Activated naive CD4-positive, alpha-beta T cell treated with anti-CD3 and anti-CD28 coated beads, Interleukin-2, amount 10 ng/mL, durations not matched to agents 7 days and 5 days (primary cell): ENCODE measurements at places on chromosomes 6 and 20.

DNA sequence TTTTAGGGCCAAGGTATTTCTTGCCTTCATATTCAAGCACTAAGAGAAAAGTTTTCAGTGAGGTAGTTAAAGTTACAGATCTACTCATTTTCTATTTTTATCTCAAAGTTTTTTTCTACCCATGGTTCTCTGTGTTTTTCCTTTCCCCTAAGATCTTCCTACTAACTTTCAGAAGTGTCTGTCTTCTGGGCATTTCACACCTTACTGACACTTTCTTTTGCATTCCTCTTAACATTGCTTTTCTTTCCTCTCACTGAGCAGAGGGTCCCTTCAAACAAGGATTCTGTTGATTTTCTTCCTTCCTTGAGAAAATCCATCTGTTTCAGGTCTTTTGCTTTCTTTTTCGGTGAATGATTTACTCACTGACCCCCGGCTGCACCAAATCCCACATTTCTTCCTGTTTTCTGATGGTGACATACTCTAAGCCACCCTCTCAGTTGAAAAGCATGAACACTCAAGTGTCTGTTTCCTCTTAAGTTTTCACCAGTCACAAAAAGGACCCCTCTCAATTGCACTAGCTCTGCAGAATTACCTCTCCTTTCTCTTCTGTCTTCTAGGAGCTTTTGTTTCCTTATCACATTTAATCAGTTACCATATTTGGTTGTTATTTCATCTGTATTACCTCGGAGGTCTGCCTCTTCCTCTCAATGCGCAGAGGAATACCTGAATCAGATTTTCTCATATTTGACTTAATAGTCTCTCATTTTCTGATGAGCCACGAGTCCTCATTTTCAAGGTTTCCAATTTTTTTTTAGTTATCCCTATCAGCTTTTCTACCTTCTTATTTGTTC is 73.5 kb upstream of the RNF217 start:
- peaks cover 11% of the 10 kb centered on the region for H3K4me1 ChIP-seq
- no peak for DNase-seq
- no peaks in the 10 kb centered on the region for H3K36me3 ChIP-seq
- no peaks in the 10 kb centered on the region for H3K27me3 ChIP-seq
- H3K4me3 ChIP-seq, result no peak overlapping the region
- H3K27ac ChIP-seq, result no peak overlapping the region

DNA sequence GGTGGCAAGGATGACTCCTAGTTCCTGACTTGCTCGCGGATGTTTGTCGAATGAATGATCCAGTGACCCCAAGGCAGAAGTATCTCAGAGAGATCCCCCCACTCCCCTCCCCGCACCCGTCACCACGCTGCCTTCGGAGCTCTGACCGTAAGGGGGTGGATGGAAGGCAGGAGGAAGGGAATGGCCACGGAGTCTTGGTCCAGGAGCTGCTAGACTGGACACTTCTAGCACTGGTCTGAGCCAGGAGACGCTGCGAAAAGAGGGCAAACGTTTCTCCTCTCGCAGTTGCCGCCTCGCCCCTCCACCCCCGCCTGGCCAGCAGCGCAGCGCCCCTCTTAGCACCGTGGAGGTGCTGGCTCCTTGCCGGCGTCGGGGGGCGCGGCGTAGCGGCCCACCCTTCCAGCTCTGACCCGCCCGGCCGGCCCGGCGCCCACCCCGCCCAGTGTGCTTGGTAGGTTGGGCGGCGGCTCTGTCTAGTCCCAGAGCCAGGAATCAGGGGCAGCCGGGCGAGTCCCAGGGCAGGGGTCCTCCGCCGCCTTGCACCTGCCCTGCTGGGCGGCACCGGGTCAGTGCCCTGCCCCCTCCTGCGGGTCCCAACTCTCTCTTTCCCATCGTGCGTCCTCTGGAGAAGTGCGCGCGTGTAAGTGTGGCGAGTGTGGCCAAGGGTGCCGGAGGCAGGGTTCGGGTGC is 2.4 kb upstream of the DBNDD2 start:
- H3K27ac ChIP-seq, result no peak overlapping the region
- H3K27me3 ChIP-seq, result peaks cover 50% of the 10 kb centered on the region
- peak overlapping the region; percentile 79 for H3K4me3 ChIP-seq
- peak; percentile 31 for DNase-seq

DNA sequence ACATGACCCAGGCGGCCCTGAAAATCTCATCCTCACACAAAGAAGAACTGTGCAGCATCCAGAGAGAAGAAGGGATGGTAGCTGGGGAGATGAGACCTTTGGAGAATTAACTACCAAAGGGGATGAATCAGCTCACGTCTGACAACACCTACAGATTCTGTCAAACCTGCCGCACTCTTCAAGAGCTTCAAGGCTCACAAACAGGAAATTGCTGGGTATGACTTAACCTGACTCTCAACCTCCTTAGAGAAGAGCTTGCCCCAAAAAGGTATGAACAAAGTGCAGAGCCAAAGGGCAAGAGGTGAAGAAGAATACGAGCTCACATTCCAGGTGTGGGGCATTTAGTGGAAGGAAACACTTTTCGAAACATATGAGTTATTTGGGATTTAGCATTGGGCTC is 139.8 kb downstream of the BACH2 start:
- H3K36me3 ChIP-seq, result peaks cover 15% of the 10 kb centered on the region
- H3K4me3 ChIP-seq, result peak overlapping the region; percentile 9
- no peaks in the 10 kb centered on the region for H3K27me3 ChIP-seq
- peak overlapping the region; percentile 84 for H3K27ac ChIP-seq
- peak; percentile 59 for DNase-seq

- H3K4me3 ChIP-seq, result no peak overlapping the region
- H3K36me3 ChIP-seq, result no peaks in the 10 kb centered on the region
- no peaks in the 10 kb centered on the region for H3K27me3 ChIP-seq
- DNase-seq, result no peak
Measured at GRCh38 chr6:49326347-49326746, 136.7 kb downstream of the MMUT start.

GRCh38 chr20:34585019-34585418 is 26.5 kb downstream of the MAP1LC3A start:
- H3K27me3 ChIP-seq, result no peaks in the 10 kb centered on the region
- no peak for DNase-seq
- H3K36me3 ChIP-seq, result peaks cover 17% of the 10 kb centered on the region

GRCh38 chr6:20186981-20187380 is 25.3 kb downstream of the MBOAT1 start:
- H3K36me3 ChIP-seq, result peaks cover 40% of the 10 kb centered on the region
- H3K27me3 ChIP-seq, result no peaks in the 10 kb centered on the region
- H3K4me1 ChIP-seq, result peaks cover under 1% of the 10 kb centered on the region
- no peak overlapping the region for H3K27ac ChIP-seq

- peaks cover 34% of the 10 kb centered on the region for H3K36me3 ChIP-seq
- H3K4me1 ChIP-seq, result peaks cover 27% of the 10 kb centered on the region
- H3K4me3 ChIP-seq, result no peak overlapping the region
- peak overlapping the region; percentile 87 for H3K27ac ChIP-seq
- DNase-seq, result peak; percentile 58
- H3K27me3 ChIP-seq, result no peaks in the 10 kb centered on the region
Measured at GRCh38 chr20:63942250-63942951, 13.8 kb downstream of the UCKL1 start.

DNA sequence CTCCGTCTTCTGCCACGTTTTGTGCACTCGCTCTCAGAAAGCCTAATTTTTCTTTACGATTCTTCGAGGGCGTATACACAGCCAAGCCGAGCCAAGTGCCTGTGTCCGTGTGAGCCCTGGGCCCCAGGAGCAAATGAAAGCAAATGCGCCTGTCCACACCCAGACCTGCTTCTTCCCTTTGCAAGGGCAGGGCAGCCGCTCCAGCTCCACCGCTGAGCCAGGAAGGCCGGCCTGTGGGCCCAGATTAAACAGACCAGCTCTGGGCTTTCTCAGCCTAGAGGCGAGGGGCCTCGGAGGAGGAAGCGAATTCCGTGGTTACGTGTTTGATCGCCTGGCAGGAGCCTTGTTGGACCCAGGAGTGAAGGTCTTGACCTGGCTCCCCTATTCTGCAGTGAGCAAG is 184.6 kb downstream of the SMOC2 start:
- no peaks in the 10 kb centered on the region for H3K4me1 ChIP-seq
- H3K36me3 ChIP-seq, result no peaks in the 10 kb centered on the region
- H3K27me3 ChIP-seq, result no peaks in the 10 kb centered on the region
- no peak overlapping the region for H3K27ac ChIP-seq
- DNase-seq, result no peak

DNA sequence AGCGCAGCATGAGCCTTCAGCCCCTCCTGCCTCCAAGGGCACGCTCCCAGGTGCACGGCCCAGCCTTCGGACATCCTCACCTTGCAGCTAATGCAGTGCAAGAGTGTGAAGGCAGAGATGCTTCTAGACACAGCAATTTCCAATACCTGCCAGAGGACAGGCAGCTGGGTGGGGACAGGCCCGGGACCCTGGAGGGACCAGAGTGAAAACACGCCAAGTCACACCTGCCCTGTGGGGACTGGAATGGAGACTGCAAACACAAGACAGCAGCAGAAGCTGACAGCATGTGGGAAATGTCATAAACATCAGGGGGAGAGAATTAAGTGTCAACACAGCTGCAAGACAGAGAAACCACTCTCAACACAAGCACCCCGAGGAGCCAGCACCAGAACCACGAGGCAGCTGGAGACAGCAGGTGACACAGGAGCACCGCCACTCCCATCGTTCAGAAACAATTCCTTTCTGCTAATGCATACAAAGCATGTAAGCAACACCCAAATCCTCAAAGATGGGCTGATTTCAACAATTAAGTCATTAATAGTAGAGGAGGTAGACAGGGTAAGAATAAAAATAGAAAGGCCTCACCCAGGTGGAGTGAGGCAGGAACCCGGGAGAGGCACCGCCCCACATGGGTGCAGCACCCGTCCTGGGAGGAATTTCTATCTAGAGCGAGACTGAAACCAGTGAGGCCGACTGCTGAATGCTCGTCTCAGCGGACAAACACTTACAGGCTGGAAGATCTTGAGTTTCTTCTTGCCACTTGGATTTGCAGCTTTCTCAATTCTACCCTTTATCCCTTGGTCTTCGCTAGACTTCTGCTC is 17.1 kb downstream of the DIDO1 start:
- peaks cover 19% of the 10 kb centered on the region for H3K4me1 ChIP-seq
- H3K36me3 ChIP-seq, result peaks cover 68% of the 10 kb centered on the region
- no peak for DNase-seq

DNA sequence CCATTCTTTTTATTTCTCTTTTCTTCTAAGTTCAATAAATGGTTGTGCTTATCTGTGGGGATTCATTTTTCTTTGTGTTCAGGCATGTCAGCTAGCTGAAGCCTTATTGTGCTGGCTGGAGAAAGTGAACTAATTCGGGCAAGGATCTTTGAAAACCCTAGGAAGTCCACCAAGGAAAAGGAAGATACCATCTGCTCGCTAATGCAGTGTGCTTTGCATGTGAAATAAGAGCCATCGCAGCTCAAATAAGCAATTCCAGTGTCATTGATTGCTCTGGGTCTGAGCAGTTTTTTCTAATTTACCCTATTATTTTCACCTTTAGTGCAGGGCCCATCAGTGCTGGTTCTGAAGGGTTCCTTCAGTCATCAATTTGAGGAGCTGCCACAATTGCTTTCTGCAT is 309.4 kb upstream of the SOX4 start:
- no peak overlapping the region for H3K4me3 ChIP-seq
- DNase-seq, result no peak
- H3K27ac ChIP-seq, result no peak overlapping the region
- no peaks in the 10 kb centered on the region for H3K36me3 ChIP-seq
- no peaks in the 10 kb centered on the region for H3K4me1 ChIP-seq

GRCh38 chr20:58150772-58151171 is 77.7 kb downstream of the ANKRD60 start:
- H3K27me3 ChIP-seq, result peaks cover 61% of the 10 kb centered on the region
- no peaks in the 10 kb centered on the region for H3K36me3 ChIP-seq
- H3K4me1 ChIP-seq, result no peaks in the 10 kb centered on the region
- H3K4me3 ChIP-seq, result no peak overlapping the region
- DNase-seq, result peak; percentile 30

DNA sequence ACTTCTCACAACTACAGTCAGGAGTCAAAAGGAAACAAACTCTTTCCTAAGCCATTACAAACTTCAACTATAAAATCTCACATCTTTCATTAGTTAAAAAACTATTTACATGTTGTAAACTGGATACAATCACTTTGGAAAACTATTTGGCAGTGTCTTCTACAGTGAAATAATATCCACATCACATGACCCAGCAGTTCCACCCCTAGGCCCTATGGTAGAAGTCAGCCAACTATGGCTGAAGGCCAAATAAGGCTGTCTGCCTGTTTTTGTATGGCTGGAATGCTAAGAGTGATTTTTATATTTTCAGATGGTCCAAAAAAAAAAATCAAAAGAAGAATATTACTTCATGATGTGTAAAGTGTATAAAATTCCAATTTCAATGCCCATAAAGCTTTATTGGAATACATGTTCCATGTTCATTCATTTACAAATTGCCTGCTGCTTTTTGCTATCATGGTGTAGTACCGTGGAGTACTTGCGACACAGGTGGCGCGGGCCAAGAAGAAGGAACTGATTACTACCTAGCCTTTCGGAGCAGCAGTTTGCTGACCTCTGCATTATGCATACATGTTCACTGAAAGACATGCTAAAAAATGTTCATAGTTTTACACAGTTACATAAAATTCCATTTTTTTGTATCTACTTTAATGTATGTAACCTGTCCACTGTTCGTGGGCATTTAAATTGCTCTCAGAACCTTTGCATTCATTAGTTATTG is 129.0 kb downstream of the KIF16B start:
- H3K4me3 ChIP-seq, result no peak overlapping the region
- DNase-seq, result no peak
- H3K27me3 ChIP-seq, result no peaks in the 10 kb centered on the region
- H3K36me3 ChIP-seq, result no peaks in the 10 kb centered on the region
- H3K4me1 ChIP-seq, result peaks cover 7% of the 10 kb centered on the region

DNA sequence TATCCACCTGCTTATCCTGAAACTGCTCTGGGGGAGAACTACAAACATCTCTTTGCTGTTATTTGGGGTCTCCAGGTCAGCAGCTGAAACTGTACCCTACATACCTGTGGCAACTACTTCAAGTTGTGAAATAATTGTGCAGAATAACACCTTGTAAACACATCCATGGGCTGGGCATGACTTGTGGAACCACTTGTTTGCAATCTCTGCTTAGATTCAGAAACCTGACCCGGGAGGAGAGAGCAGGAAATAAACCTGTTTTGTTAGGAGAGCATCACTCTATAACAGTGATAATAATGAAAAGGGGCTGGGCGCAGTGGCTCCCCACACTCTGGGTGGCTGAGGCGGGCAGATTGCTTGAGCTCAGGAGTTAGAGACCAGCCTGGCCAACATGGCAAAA is 183.1 kb downstream of the NFATC2 start:
- H3K27me3 ChIP-seq, result peaks cover 13% of the 10 kb centered on the region
- H3K27ac ChIP-seq, result no peak overlapping the region
- H3K4me1 ChIP-seq, result peaks cover 5% of the 10 kb centered on the region
- no peaks in the 10 kb centered on the region for H3K36me3 ChIP-seq

GRCh38 chr6:111663692-111664564 is 58.2 kb upstream of the TRAF3IP2 start:
- no peaks in the 10 kb centered on the region for H3K27me3 ChIP-seq
- DNase-seq, result no peak
- peak overlapping the region; percentile 78 for H3K27ac ChIP-seq
- peaks cover 56% of the 10 kb centered on the region for H3K36me3 ChIP-seq
- no peaks in the 10 kb centered on the region for H3K4me1 ChIP-seq
- no peak overlapping the region for H3K4me3 ChIP-seq
